Lung (tissue), 17 donors: ENCODE measurements at places on chromosomes 4 and X.

GRCh38 chr4:1541449-1542225, 135.4 kb upstream of the NKX1-1 start:
- DNase-seq, result no peak

GRCh38 chr4:5300283-5300682, 249.0 kb downstream of the STK32B start:
- no peak for DNase-seq

DNA sequence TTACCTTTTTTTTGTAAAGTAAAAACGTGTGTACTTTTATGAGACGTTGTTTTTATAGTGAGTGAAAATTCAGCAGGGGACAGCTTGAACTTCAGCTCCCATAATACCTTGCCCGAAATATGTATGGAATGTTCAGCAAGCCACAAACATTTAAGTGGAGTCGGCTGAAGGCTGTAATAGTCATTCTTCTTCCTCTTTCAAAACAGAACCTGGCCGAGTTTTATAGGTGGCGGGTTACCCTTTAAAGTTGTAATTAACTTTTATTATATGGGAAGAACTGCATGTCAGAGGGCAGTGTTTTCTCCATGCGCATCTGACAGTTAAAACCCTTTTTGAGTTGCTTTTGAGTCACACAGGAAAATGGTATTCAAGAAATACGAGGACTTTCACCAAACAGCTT, 50.7 kb downstream of the CLDN34 start:
- no peak for DNase-seq

DNA sequence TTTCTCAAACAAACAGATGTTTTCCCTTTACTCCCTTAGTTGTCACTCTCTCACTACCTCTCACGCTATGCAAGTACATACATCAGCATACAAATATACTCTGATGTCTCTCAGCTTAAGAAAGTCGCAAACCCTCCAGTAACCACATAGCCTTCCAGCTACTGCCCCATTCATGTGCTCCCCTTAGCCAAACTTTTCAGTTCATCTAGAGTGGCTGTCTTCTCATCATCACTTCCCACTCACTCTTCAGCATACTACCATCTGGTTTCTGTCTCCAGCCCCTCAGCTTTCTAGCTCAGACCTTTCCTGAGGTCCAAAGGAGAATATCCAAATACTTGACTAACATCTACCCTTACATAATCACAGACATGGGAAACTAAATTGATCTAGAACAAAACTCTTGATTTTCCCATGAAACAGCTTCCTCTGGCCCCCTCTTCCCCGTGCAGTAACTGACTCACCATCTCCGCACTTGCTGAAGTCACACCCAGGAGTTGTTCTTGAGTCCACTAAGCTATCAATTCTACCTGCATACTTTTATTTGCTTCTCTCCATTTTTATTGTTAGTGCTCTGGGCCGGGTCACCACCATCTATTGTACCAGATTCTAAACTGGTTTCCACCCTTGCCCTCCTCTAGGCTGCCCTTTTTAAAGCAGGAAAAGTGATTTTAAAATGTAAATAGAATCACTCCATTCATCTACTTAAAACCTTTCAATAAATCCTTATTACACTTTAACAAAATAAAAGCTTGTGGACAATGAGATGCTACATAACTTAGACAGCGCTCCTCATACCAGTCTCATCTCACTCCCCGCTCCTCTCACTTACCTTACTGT, 57.2 kb downstream of the CASP6 start:
- peak; percentile 68 for DNase-seq
